Natural killer cell (primary cell): ENCODE measurements at places on chromosomes 2 and 18. TPM values are rescaled to one million over a fixed set of nuclear protein-coding genes. Genes with fewer than 3 reads are reported as not detected.
A peak's percentile ranks its signal among the peaks of the same experiment; 100 is the strongest.

Gene SLC8A1
- 4.7 TPM for total RNA-seq

Gene SYT4
- not detected for total RNA-seq

Gene BBS5
- 2.2 TPM for total RNA-seq

Gene LRRTM1
- not detected for total RNA-seq

- no peaks in the 10 kb centered on the region for H3K36me3 ChIP-seq
- DNase-seq, result peak; percentile 51
- H3K4me1 ChIP-seq, result peaks cover 16% of the 10 kb centered on the region
- H3K4me3 ChIP-seq, result no peak overlapping the region
- H3K27ac ChIP-seq, result no peak overlapping the region
These were observed 95.1 kb downstream of the ACOXL start for GRCh38 chr2:110827511-110827910.

DNA sequence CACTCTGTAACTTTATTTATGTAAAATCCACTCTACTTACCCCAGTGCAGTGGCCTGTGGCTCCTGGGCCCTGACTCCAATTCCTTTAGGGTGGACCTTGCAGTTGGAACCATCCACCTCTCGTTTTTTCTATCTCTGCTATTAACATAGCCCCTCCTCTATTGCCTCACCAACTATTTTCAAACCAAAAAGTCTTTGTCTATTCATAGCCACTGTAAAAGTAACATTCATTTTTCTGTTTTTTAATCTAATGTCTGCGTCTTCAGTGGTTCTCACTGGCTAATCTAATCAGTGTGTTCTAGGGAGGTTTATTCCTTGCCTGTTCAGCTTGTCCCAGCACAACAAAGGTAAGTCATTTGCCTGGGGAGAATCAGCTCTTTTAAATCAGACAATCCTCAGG, at the start of gene SLC4A5:
SLC4A5 (minus strand) TSS at position 101 of the 400 bp plus-strand sequence. CDS start 28,393 bp downstream, outside the sequence.
- no peak within 1 kb of the TSS for H3K27ac ChIP-seq
- H3K4me1 ChIP-seq, result peaks cover 6% of the 10 kb centered on the region
- no peak for DNase-seq
- H3K36me3 ChIP-seq, result no peaks in the 10 kb centered on the region
- no peaks in the 10 kb centered on the region for H3K27me3 ChIP-seq

GRCh38 chr18:26547646-26548414, 523 bp downstream of the KCTD1 start:
- peaks cover 35% of the 10 kb centered on the region for H3K4me1 ChIP-seq
- peaks cover 28% of the 10 kb centered on the region for H3K27me3 ChIP-seq
- peak; percentile 35 for DNase-seq

GRCh38 chr2:84085562-84085961, 373.5 kb downstream of the SUCLG1 start:
- H3K36me3 ChIP-seq, result no peaks in the 10 kb centered on the region
- DNase-seq, result no peak
- no peak overlapping the region for H3K27ac ChIP-seq
- H3K4me3 ChIP-seq, result no peak overlapping the region
- peaks cover 2% of the 10 kb centered on the region for H3K27me3 ChIP-seq
- no peaks in the 10 kb centered on the region for H3K4me1 ChIP-seq

- DNase-seq, result no peak
- no peaks in the 10 kb centered on the region for H3K36me3 ChIP-seq
- H3K4me3 ChIP-seq, result no peak overlapping the region
- H3K27ac ChIP-seq, result no peak overlapping the region
- no peaks in the 10 kb centered on the region for H3K27me3 ChIP-seq
These were observed 48.2 kb upstream of the B3GNT2 start for GRCh38 chr2:62147610-62148301.

- H3K4me1 ChIP-seq, result peaks cover 53% of the 10 kb centered on the region
- H3K27me3 ChIP-seq, result no peaks in the 10 kb centered on the region
- no peak overlapping the region for H3K4me3 ChIP-seq
- H3K27ac ChIP-seq, result no peak overlapping the region
- no peaks in the 10 kb centered on the region for H3K36me3 ChIP-seq
These were observed 105.4 kb downstream of the POLR1A start for GRCh38 chr2:86000131-86000937.

GRCh38 chr18:12468445-12468844, 60.7 kb downstream of the PRELID3A start:
- H3K27ac ChIP-seq, result no peak overlapping the region
- no peak overlapping the region for H3K4me3 ChIP-seq
- no peak for DNase-seq
- H3K27me3 ChIP-seq, result no peaks in the 10 kb centered on the region
